ENCODE measurements at places on chromosomes 7 and 10.

DNA sequence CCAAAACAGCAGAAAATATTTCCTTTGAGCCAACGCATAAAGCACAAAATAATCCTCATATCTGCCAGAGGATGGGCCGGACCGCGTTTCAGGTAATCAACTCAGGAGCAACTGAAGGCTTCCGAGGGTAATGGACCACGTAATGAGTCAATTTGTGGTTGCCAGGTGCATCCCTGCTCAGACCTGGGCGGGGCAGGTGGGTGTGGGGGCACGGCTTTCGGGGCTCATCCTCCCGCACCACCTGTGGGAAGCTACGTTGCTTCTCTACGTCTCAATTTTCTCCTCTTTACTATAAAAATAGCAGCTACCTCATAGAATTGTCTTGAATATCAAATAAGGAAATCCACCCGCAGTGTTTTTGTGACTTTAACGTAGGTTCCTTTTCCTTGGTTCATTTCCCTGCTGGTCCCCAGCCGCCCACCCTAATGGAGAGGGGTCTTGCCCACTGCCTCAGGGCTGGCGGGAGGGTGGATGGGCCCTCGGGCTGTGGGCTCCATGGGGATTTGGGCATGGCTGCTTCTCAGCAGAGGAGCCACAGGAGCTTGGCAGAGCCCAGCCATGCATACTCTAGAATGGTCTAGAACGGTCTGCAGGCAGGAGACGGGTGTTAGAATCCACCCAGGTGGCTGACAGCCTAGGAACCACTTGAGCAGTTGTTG, 324.7 kb downstream of the ADARB2 start:
- no peak for DNase-seq

GRCh38 chr7:49583440-49583839, 190.0 kb upstream of the VWC2 start:
- no peak for DNase-seq

GRCh38 chr10:108060246-108060645, 895.7 kb upstream of the SORCS1 start:
- DNase-seq = no peak

- no peak for DNase-seq
These were observed 68.1 kb upstream of the GSDME start for GRCh38 chr7:24825381-24825794.

GRCh38 chr10:90905925-90906324, 15.0 kb downstream of the ANKRD1 start:
- no peak for DNase-seq

DNA sequence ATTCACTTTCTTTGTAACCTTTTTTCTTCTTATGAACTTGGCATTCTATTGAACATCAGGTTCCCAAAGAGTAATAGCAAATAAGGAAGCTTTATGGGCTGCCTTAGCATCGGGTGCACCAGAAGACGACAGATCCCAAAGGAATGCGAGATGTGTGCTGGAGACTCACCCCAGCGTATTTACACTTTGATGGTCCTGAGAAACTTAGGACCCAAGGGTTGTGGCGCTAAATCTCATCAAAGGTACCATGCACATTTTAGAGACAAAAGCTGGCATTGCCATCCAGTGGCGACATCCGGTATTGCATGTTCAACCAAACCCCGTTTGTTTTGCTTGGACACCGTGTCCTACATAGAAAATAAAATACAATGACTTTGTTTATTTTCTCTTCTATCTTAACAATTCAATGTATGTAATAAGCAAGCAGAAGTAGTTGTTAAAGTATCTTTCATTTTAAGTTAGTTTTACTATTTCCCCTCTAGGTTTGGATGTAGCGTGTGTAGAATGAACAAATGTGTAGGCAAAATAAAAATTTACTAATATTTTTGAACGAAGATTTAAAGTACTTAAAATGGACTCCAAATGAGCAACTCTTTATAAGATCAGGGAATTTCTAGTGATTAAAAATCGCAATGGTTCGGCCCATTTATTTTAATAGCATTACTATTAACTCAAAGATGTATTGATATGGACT, 1154.8 kb downstream of the GATA3 start:
- peak; percentile 46 for DNase-seq

- no peak for DNase-seq
These were observed 22.5 kb downstream of the RNF133 start for GRCh38 chr7:122676466-122676865.

DNA sequence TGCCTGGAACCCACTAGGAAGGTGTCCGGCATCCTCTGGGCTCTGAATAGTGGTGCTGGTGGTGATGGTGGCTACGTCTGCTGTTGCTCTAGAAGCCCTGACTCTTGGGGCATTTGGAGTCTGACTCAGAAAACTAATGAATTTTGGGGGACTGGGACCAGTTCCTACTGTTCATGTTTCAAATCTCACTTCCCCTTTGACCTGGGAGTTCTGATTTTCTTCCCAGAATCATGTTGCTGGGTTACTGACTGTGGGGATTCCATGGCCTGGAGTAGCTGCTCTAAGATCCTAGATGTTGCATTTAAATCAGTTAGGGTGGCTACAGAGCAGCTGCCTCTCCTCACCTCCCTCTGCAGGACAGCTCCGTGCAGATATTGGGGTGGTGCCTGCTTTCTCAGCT, 3.2 kb downstream of the TSPAN33 start:
- no peak for DNase-seq

GRCh38 chr7:28596245-28596935, 184.1 kb downstream of the CREB5 start:
- DNase-seq = no peak

- DNase-seq = no peak
These were observed 34.7 kb downstream of the PODXL start for GRCh38 chr7:131521651-131522163.

DNA sequence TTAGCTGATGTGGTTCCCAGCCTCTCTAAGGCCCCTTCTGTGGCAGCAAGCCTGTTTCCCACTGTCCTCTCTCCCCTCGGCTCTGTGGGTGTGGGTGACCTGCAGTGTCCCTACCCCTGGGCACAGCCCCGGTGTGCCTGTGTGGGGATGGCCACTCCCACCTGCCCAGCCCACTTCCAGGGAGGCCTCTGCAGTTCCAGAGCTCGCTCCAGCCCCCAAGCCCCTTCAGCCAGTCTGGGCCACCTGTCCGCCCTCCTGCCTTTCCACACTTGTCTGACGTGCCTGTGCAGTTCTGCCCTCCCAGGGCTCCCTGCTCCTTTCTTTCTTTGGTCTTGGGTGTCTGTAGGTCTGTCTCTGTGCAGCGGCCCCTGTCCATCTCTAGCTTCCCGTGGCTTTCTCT, 127.0 kb upstream of the PPIF start:
- no peak for DNase-seq

DNA sequence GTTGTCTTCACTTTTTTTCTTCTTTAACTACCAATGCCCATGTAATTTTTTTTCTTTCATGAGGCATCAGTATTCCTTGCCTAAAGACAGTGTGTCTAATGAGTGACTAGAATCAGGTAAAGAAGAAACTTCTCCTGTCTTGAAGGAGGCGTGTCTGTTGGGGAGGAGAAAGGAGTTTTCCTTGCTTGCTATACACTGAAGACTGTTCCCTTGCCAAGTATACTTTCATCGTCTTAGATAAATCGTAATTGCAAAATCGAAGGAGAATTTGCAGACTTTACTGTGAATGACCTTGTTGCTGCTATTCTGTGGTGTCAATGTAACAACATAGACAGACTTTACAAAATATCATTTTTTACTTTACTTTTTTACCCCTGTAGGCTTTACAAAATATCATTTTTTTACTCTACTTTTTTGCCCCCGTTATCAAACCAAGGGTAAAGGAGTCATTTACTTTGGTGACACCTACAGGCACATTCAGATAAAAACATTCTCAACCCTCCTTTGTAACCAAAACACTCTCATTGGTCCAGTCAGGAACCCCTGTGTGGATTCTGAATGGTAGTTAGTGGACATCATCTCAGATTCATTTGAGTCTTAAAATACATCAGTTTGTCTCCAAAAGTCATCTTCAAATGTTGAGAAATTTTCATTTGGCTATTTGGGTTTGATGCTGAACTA, 232.4 kb downstream of the AHR start:
- no peak for DNase-seq

DNA sequence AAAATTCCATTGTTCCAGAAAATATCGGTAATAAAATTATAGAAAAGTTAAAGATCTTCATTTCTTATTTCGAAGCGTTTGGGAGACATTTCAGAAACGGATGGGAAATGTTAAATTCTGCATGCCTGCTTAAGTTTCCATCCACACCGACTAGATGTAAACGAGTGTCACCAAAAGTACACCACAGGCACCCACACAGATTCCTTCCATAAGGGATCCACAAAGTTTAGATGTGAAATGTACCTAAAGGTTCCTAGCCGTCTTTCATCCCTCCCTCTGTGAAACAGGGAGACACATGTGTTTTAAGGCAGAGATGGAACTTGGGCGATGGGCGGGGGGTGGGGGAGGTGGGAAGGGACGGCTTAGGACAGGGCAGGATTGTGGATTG, 621 bp upstream of the CAV1 start:
- no peak for DNase-seq

- DNase-seq = no peak
These were observed 106.0 kb downstream of the CYTH3 start for GRCh38 chr7:6166443-6166891.

- no peak for DNase-seq
These were observed 83.3 kb downstream of the PAX2 start for GRCh38 chr10:100828738-100829096.

GRCh38 chr10:6017781-6018354, 40.5 kb upstream of the IL15RA start:
- no peak for DNase-seq

DNA sequence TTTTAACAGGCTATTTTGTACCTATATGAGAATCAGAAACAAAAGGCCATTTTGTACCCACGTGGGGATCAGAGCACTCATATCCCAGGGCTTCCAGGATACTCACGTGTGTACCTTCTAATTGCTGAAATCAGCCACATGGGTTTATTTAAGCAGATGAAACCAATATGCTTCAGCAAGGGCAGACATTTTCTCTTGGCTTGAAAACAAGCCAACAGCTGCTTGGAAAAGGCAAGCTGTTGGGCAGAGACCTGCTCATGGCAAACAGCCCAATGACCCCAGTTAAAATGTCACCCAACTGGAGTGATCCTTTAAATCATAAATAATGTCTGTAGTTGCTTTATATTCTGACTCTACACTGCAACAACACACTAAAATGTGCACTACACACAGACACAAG, 26.5 kb upstream of the TOMM7 start:
- DNase-seq = no peak

GRCh38 chr7:87056346-87056745, 3.1 kb downstream of the ELAPOR2 start:
- DNase-seq = no peak

- no peak for DNase-seq
These were observed 67.2 kb downstream of the EBF3 start for GRCh38 chr10:129896860-129897200.

DNA sequence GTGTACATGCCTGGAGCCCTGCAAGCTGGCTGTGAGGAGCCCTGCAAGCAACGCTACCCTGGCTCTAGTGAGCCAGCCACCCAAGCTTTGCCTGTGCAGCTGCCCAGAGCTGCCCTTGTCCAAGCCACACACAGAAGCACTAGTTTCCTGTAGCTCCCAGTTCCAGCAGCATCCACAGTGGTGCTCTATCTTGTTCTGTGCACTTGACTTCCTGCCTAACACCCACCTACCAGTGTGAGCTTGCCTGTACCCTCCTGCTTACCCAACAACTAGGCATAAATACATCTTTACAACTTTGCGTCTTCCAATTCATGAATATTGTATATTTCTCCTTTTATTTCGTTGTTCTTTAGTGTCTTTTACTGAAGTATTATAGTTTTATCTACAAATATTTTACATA, 32.2 kb upstream of the ZNF518A start:
- DNase-seq = no peak

DNA sequence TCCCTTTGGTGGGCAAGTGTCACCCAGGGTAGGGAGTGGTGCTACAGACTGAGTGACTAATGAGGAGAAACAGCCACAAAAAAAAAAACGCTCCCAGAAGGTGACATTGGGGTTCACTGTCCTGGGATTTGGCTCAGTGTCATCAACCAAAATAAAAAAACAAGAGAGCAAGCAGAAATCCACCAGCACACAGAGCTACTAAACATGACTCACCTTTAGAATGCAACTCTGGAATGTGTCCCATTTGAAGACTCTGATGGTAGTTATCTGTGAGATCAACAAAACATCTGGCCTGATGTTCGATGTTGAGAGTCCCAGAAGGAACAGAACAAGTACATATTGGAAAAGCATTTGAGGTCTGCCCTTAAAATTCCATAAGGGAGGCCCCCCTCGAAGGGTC, 200.3 kb upstream of the LYZL2 start:
- no peak for DNase-seq

- DNase-seq = no peak
These were observed 37.5 kb upstream of the ADARB2 start for GRCh38 chr10:1774796-1775195.

- no peak for DNase-seq
These were observed 130.7 kb downstream of the REEP3 start for GRCh38 chr10:63651864-63652263.

DNA sequence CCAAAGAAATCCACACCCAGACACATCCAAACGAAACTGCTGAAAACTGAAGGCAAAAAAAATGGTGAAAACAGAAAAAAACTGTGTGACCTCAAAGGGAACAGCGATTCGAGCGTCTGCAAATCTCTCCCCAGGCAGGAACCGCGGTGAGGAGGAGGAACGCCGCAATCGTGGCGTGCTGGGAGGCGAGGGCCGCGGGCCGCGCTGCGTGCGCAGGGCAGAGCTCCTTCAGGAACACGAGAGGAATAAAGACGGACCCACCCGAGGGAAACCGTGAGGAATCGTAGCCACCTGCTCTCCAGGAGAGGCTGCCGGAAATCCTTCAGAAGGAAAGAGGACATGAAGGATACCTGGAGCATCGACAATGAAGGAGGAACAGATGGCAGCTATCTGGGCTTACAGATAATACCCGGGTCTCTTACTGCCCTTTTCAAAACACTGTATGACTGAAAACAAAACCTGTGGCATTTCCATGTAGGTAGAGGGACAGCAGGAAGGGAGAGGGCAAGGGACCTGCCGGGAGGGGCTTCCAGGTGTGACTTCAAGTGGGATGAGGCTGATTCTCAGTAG, 266.0 kb downstream of the MAD1L1 start:
- no peak for DNase-seq
